ENCODE measurements at places on chromosomes 6 and 20. TPM values are rescaled to one million over a fixed set of nuclear protein-coding genes. Genes with fewer than 3 reads are reported as not detected.

DNA sequence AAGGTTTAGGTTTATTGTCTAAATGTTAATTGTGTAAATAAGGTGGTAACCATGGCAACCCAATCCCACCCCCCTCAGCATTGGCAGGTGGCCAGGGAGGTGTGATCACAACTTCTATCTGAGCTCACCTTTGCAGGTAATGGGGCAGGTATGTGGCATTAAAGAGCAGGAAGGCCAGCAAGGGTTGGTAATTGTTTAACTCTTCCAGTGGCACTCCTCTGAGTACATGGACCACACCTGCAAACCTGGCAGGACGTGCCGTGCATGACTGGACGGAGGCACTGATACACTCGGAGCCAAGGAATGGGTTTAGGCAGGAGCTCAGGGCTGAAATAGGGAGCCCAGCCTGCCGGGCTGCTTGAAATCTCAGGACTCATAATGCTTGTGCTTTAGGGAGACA lies 107.0 kb upstream of the BMP2 start:
- DNase-seq: no peak

DNA sequence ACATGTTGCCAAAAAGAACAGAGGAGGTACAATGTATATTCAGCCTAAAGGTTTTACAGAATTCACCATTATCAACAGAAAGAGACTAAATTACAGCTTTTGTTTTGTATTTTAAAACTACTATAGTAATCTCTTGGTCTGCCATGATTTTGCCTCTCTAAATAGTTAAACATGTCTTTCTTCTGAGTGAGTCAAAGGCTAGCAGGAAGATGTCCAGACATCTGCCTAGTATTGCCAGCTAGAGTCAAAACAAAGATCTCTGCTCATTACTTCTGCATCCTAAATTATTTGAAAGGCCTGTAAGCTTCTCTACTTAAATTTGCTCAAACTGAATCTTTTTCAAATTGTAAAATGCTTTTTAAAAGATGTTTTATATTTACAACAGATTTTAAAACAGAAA lies 8.8 kb downstream of the ASF1A start:
- no peak for DNase-seq

- DNase-seq: peak; percentile 2
These were observed 520 bp downstream of the SLC24A3 start for GRCh38 chr20:19212821-19213502.

DNA sequence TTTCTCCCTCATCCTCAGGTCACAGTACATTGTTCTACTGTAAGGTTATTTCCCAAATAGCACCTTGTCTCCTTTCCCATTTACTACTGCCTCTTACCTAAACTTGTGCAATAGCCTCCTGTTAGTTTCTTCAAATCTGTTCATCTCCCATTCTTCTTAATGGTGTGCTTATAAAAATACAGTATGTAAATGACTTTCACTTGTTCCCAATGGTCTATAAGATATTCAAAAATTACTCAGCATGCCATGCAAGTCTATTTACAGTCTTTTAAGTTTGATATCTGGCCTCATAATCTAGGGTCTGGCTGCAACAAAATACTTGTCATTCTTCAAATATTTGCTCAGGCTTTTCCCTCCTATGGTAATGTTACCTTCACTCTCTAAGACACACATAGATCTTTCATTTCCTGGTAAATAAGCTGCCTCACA lies 31.5 kb upstream of the RHAG start:
- peak; percentile 43 for DNase-seq

The TP53TG5 gene
- not detected for total RNA-seq
